ENCODE measurements at places on chromosomes 2 and 18. TPM values are rescaled to one million over a fixed set of nuclear protein-coding genes. Genes with fewer than 3 reads are reported as not detected.

The KCNG3 gene
- not detected for total RNA-seq

The PDE1A gene
- 203 TPM for total RNA-seq

The RAB11FIP5 gene
- total RNA-seq: 43.4 TPM

The CCNYL1 gene
- 16.8 TPM for total RNA-seq

The VWC2L gene
- 0.15 TPM for total RNA-seq

The GCKR gene
- total RNA-seq: 1.6 TPM

The IL1B gene
- total RNA-seq: 0.35 TPM

The CD8A gene
- total RNA-seq: not detected

The PPP1R7 gene
- total RNA-seq: 46.6 TPM

The NMUR1 gene
- total RNA-seq: not detected

The POTEI gene
- total RNA-seq: not detected

The SLC5A7 gene
- total RNA-seq: not detected

The ABCG8 gene
- not detected for total RNA-seq

The POTEC gene
- total RNA-seq: not detected

The MAL gene
- total RNA-seq: 255 TPM

The PRKCE gene
- 6.9 TPM for total RNA-seq

The ONECUT2 gene
- under 0.01 TPM for total RNA-seq

The TSHZ1 gene
- 0.69 TPM for total RNA-seq

The FLACC1 gene
- 0.45 TPM for total RNA-seq

The GREB1L gene
- total RNA-seq: 7.5 TPM

The TACR1 gene
- total RNA-seq: not detected

The MAP3K2 gene
- 49.2 TPM for total RNA-seq

The ACAA2 gene
- total RNA-seq: 110 TPM

The ASPRV1 gene
- total RNA-seq: 0.20 TPM

The FEV gene
- not detected for total RNA-seq

The VAMP5 gene
- total RNA-seq: 5.6 TPM

The DSC2 gene
- 25.7 TPM for total RNA-seq

The CYP27C1 gene
- 1.5 TPM for total RNA-seq

The TMEM17 gene
- 2.4 TPM for total RNA-seq

The TCF23 gene
- total RNA-seq: not detected

The TEKT4 gene
- total RNA-seq: 0.10 TPM
